ENCODE measurements at places on chromosomes 16 and 17.

DNA sequence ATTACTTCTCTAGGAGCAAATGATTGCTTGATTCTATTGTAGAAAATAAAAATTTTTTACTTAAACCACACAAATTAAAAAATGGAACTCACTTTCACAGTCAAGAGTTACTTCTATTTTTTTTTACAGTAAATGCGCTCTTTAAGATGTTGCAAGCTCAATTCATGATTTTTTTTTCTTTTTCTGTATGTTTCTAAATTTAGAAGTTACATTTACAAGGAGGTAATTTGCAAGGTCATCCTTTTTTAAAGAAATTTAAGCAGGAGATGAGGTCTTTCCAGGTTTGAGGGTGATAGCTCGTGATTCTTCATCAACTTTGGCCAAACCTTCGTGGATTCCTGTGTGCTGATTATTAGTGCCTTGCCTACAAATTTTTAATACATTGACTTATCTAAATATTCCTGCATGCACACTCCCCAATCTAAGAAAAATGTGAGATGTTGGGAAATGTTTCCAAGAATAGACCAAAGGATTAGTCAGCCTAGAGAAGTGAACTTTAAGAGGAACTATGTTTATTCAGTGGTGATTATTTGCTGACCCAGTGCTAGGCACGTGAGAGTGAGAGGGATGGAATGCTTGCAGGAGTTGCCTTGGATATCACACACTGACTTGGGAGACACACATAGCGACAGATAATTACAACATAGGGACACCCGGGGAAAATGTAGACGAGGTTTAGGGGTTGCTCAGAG lies 429.8 kb downstream of the MAF start:
- DNase-seq, result no peak

DNA sequence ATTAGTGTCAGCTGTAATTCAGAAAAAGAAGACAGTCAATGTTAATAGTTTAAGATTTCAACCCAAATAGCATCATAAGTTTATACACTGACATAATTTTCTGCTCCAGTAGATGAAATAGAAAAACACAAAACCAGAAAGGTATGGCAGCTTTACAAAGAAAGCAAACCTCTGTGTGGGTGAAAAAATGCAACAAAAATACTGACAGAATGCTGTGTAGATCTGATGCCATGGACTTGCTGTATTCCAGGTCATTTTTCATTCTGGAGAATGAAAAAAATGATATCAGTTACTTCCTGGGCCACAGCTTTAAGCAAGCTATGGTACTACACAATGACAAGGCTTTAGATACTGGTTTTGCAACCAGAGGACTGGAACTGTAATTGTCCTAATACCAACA lies 116.0 kb downstream of the MAP2K4 start:
- DNase-seq, result no peak

DNA sequence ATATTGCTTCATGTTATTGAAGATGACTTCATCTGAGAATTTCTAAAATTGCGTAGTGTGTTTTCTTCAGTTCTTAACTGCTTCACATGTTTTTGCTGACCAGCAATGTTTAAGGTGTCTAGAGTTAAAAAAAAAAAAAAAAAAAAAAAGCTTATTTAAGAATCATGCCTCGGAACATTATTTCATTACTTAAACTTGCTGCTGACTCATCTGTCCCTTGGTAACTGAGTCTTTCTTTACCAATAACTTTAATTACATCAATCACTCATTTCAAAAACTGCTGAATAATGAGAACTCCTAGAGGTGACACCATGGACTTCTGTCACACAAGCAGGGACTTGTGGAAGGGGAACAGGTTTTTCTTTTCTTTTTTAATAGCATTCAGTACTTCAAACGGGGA lies 16.2 kb downstream of the IRX5 start:
- no peak for DNase-seq

DNA sequence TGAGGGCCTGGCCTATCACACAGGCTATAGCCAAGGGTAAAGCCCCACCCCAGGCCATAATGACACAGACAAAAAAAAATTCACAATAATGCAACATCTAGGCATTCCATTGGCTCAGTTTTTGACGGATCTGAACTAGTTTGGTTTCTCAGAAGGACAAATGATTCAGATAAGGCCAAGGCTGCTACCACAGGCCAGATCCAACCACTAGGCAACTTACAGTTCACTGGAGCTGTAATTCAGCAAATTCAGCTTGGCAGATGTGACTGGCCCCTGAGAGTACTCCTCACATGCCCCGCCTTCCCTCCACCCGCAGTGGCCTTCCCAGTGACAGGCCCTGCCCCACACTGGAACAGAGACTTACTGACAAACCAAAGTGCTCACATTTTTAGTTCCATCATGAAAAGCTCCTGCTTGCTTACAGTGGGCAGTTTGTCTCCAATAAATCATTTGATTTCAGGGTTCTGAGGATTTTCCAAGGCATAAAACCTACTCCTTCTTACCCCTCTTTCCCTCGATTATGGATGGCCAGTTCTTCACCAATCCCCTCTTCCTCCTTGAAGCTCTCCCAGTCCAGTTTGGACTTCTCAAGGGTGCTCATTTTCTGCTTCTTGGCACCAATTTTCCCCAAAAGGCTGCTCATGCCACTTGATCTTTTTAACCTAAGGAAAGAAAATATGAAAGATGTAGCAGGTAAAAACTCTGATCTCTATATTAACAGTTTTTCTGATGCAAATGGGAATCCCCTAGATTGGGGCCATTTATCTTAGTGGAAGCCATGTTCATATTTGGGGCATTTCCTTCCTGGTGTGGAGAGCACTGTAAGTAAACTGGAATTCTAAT lies 53.3 kb upstream of the BCAR1 start:
- DNase-seq, result no peak

DNA sequence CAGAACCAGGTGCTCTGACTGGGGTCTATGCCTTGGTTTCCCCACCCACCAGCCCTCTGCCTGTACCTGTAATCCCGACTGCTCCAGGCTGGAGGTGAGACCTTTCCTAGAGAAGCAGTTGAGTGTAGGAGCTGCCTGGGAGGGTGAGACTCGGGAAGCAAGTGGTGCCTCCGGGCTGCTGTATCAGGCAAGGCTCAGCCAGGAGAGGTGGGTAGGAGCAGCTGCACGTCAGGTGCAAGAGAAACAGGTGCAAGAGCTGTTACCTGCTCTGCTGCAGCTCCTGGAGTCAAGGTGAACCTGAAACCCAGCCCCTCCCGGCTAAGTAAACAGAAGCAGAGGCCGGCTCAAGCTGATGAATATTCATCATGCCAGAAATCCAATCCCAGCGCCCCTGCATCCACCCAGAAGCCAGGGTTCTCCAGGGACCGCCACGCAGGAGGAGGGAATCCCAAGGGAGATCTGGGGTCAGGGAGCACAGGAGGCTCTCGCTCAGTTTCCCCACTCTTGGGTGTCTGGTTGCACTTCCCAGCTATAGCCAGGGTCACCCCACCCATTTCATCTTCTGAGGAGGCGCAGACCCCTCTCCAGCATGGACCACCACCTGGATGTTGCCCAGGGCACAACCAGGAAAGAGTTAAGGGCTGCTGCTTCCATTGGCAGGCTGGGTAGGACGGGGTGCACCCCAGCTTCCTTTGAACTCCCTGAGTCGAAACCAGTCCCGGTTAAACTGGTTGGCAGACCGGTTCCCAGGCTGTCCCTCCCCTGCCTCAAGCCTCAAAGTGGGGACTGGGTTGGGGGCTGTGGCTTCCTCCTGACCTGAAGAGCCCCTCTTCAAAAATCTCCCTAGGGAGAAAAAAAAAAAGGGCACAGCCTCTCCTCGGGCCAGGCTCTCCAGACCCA lies at the start of gene PRR15L:
TSS of gene PRR15L (minus strand) at position 293 of the 900 bp plus-strand sequence. CDS start 4,649 bp downstream, outside the sequence.
- no peak for DNase-seq

DNA sequence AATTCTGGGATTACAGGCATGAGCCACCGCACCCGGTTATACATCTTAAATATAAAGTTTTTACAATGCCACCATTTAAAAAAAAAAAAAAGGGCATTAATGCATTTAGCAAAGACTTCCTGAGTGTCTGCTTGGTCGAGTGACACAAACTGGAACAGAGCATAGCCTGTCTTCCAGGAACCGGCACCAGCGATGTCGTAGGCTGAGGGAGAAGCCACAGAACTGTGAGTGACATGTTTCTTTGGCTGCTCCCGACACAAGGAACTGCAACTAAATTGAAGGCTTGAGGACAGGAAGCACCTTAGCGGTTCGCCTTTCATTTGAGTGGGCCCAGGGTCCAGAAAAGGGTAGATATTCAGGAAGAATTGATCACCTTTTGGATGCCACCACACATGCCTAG lies 717.8 kb downstream of the MAF start:
- DNase-seq, result no peak
